ENCODE measurements at places on chromosomes 1 and 21. TPM values are rescaled to one million over a fixed set of nuclear protein-coding genes. Genes with fewer than 3 reads are reported as not detected.

MYCL gene
- polyA plus RNA-seq, result 0.77 TPM

PADI1 gene
- not detected for polyA plus RNA-seq

CCDC30 gene
- polyA plus RNA-seq, result 0.61 TPM

SLAMF8 gene
- polyA plus RNA-seq, result not detected

ADARB1 gene
- 27.9 TPM for polyA plus RNA-seq

RGS8 gene
- not detected for polyA plus RNA-seq

All from AG04450 (cell line).